DMS53 (cell line): ENCODE measurements at places on chromosomes 13 and 19.

DNA sequence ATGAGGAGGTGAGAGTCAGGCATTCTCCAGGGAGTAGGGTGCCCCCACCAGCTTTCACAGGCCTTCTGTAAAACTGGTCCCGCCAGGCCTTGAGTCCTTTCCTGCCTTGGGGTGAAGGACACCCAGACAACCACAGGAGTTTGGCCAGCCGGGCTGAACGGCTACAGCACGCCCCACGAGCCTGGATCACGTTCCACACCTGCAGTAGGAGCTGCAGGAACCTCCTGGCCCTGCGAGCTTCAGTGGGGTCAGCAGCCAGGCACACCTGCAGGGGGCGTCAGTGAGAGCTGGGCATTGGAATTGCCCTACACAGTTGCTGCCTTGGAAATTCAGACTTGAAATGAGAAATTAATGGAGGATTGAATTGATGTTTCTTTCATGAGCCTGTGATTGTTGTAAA is 45.7 kb downstream of the COL4A2 start:
- DNase-seq = no peak

GRCh38 chr19:14393329-14393728 is 12.1 kb downstream of the ADGRE5 start:
- DNase-seq = no peak

DNA sequence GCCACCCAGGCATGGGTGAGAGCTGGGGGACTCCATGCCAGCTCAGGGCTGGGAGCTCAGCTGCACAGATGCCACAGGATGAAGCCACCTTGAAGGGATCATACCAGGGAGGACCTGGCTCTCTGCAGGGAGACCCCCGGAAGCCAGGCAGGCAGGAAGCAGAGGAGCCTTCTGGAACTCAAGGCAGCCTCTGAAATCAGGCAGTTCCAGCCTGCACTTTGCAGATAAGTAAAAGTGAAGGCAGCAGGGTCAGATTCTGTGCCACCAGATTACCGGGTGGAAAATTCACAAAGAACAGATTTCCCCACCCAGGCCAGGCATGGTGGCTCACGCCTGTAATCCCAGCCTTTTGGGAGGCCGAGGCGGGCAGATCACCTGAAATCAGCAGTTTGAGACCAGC is 2.5 kb downstream of the TMEM259 start:
- DNase-seq = no peak

DNA sequence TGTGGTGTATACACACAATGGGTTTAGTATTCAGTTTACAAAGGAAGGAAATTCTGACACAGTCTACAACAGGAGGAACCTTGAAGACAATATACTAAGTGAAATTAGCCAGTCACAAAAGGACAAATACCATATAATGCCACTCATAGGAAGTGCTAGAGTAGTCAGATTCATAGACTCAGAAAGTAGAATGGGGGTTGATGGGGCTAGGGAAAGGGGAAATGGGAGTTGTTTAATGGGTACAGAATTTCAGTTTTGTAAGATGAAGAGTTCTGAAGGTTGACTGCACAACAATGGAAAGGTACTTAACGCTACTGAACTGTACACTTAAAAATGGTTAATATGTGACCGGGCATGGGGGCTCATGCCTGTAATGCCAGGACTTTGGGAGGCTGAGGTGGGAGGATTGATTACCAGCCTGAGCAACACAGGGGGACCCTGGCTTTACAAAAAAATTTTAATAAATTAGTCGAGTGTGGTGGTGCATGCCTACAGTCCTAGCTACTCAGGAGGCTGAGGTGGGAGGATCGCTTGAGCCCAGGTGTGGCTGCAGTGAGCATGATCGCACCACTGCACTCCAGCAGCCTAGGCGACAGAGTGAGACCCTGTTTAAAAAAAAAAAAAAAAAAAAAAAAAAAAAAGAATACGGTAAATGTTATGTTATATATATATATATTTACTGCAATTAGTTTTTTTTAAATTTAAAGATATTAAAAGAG is 45.0 kb downstream of the SLC15A1 start:
- no peak for DNase-seq

GRCh38 chr19:31498781-31499180 is 149.5 kb upstream of the TSHZ3 start:
- DNase-seq = no peak

DNA sequence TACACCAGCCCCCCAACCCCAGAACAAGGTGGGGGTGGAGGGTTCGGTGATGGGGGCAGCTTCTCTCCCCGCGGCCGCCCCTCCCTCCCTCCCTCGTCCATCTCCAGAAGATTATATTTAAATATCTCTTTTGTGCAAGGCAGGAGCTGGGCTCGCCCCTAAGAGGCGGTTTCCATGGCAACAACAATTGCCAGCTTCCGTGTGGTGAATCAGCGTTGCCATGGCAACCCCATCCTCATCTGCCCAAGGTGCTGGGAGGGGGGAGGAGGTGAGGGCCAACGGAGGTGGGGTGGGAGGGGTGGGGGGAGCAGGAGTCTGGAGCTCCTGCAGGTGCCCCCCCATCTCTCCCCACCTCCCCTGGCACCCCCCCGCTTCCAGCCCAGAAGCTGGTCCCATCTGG is 46.4 kb downstream of the CELF5 start:
- peak; percentile 92 for DNase-seq

DNA sequence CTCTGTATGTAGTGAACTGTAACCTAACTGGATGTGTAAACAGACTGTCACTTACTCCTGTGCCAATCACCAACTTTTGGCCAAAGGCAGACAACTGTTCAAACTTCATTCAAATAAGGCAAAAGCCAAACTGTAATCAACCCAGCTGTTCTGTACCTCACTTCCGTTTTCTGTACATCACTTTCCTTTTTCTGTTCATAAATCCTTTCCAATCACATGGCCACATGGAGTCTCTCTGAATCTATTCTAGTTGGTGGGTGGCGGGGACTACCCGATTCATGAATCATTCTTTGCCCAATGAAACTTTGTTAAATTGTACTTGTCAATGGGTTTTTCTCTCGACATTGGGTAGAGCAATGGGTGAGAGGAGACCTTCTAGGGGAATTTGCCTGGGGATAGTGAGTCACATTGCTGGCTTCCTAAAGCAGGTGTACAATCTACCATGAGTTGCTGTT is 178.3 kb upstream of the RFC3 start:
- DNase-seq = no peak

- DNase-seq = no peak
Measured at GRCh38 chr13:98044301-98044700, 90.8 kb downstream of the IPO5 start.
